Activated T-cell treated with anti-CD3 and anti-CD28 coated beads, Interleukin-2, amount 50 U/mL, for 1 hour (primary cell): ENCODE measurements at places on chromosomes 2 and 18.

- no peak for DNase-seq
Measured at GRCh38 chr2:86793752-86794151, 3.0 kb upstream of the CD8A start.

- no peak for DNase-seq
Measured at GRCh38 chr2:75494137-75494769, 66.5 kb downstream of the EVA1A start.

GRCh38 chr2:19021721-19022120 lies 336.7 kb downstream of the OSR1 start:
- no peak for DNase-seq

- no peak for DNase-seq
Measured at GRCh38 chr18:32769586-32770053, 3.2 kb downstream of the KLHL14 start.

DNA sequence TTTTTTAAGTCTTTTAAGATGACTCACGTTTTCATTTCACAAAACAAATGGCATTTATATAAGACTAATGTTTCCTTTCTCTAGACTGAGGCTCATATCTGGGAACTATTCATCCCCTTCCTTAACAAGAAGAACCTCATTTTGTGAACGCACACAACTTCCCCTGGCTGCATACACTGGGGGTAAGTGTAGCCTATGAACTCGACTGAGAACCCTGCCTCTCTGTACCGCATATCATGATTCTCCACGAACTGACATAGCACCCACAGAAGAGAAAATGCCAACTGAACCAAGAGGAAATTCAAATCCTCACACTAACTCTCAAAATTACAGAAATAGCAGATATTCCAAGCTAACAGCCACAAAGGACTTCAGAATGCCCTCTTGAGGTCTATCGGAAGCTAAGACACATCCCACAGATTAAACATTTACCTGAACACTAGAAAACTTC lies 236.7 kb downstream of the TCF4 start:
- DNase-seq: no peak

- DNase-seq: no peak
Measured at GRCh38 chr2:181446985-181447384, 10.2 kb upstream of the ITGA4 start.

- no peak for DNase-seq
Measured at GRCh38 chr2:28336982-28337627, 55.6 kb upstream of the FOSL2 start.

DNA sequence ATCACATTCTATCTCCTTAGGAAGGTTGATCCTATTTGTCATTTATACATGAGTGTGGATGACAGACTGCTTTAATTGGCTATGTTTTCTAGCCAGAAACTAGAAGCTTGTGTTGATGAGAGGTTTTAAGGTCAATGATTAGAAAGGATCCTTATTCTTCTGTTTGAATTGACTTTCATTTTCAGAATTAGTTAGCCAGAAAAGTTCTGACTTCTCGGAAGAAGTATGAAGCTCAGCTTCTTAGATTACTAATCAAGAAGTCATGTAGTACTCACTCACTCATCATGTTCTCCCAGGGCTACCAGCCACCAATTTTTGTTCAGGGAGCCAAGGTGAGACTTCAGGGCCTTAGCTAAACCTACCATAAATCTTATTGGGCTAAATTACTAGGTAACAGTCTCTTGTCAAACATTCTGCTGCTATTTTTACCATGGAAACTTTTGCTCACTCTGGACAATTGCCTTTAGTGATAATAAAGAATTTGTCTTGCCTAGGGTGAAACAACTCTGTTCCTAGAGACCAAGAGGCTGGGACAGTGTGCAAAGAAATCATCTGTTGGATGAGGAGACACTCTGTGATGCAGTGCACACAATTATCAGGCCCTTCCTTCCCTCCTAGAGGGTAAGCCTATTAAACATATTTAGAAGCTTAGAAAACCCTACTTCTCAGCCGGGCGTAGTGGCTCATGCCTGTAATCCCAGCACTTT lies 111.6 kb upstream of the DNMT3A start:
- no peak for DNase-seq
